ENCODE measurements at places on chromosomes 7 and 10. TPM values are rescaled to one million over a fixed set of nuclear protein-coding genes. Genes with fewer than 3 reads are reported as not detected.

GRCh38 chr10:17649836-17650235 is 5.9 kb downstream of the STAM start:
- no peak for DNase-seq
- no peak overlapping the region for H3K27ac ChIP-seq
- no peaks in the 10 kb centered on the region for H3K27me3 ChIP-seq

- H3K4me3 ChIP-seq, result no peak overlapping the region
- H3K36me3 ChIP-seq, result no peaks in the 10 kb centered on the region
- peak overlapping the region; percentile 93 for H3K27ac ChIP-seq
- H3K27me3 ChIP-seq, result no peaks in the 10 kb centered on the region
- no peak for DNase-seq
Measured at GRCh38 chr7:64999165-65000004, 7.1 kb downstream of the ERV3-1 start.

CLDN4 gene
- 3.8 TPM for total RNA-seq

GRCh38 chr10:1638889-1639419 is 98.4 kb downstream of the ADARB2 start:
- no peaks in the 10 kb centered on the region for H3K4me1 ChIP-seq
- no peak for DNase-seq
- no peak overlapping the region for H3K27ac ChIP-seq
- H3K4me3 ChIP-seq, result no peak overlapping the region
- H3K27me3 ChIP-seq, result peaks cover 8% of the 10 kb centered on the region

- H3K27me3 ChIP-seq, result no peaks in the 10 kb centered on the region
- no peaks in the 10 kb centered on the region for H3K4me1 ChIP-seq
- DNase-seq, result no peak
- H3K27ac ChIP-seq, result no peak overlapping the region
- H3K4me3 ChIP-seq, result no peak overlapping the region
- H3K36me3 ChIP-seq, result no peaks in the 10 kb centered on the region
Measured at GRCh38 chr10:132328738-132329137, 3.3 kb upstream of the LRRC27 start.

DNA sequence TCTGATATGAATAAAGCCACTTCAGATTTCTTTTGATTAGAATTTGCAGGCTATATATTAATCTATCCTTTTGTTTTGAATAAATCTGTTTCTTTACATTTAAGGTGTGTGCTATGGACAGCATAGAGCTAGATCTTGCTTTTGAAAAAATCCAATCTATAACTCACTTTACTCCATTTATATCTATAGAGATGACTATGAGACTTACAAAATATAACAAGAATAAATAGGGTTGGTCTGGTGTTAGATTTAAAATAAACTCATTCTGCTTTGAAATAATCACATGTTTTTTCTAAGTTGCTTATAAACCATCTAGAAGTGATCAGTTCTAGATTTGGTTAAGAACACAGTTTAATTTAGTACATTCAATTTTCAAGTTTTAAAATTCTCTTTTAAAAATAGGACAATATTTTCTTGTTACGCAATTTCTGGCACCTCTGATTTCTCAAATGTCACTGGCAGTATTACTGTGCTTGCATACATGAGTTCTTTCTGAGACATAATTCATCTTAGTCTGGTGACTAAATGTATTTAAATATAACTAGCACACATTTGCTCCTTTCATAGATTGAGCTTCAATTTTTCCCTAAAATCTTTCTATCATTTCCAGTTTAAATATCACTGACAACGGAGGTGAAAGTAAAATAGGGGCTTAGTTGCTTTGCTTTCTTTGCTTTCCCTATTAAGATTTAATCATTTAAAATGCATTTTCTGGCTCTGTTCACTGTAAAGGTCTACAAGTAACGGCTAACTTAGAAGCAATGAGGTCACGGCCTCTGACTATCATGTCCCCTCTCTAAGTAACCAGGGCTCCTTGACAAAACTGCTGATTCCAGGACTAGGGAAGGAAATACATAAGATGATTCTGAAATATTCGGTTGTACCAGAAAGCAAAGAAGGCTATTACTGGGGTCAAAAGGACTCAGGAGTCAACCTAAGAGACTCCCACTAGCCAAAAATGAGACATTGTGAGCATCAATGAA is 89.3 kb downstream of the ICA1 start:
- H3K36me3 ChIP-seq, result no peaks in the 10 kb centered on the region
- H3K27me3 ChIP-seq, result no peaks in the 10 kb centered on the region
- no peak for DNase-seq
- H3K4me1 ChIP-seq, result no peaks in the 10 kb centered on the region

SHH gene
- total RNA-seq, result not detected

- H3K36me3 ChIP-seq, result no peaks in the 10 kb centered on the region
- no peak for DNase-seq
- no peak overlapping the region for H3K27ac ChIP-seq
- no peaks in the 10 kb centered on the region for H3K27me3 ChIP-seq
- H3K4me1 ChIP-seq, result no peaks in the 10 kb centered on the region
- H3K4me3 ChIP-seq, result no peak overlapping the region
Measured at GRCh38 chr10:8978100-8978499, 923.6 kb downstream of the GATA3 start.

HOXA3 gene
- total RNA-seq, result 4.5 TPM

ACSM6 gene
- 0.66 TPM for total RNA-seq

DNA sequence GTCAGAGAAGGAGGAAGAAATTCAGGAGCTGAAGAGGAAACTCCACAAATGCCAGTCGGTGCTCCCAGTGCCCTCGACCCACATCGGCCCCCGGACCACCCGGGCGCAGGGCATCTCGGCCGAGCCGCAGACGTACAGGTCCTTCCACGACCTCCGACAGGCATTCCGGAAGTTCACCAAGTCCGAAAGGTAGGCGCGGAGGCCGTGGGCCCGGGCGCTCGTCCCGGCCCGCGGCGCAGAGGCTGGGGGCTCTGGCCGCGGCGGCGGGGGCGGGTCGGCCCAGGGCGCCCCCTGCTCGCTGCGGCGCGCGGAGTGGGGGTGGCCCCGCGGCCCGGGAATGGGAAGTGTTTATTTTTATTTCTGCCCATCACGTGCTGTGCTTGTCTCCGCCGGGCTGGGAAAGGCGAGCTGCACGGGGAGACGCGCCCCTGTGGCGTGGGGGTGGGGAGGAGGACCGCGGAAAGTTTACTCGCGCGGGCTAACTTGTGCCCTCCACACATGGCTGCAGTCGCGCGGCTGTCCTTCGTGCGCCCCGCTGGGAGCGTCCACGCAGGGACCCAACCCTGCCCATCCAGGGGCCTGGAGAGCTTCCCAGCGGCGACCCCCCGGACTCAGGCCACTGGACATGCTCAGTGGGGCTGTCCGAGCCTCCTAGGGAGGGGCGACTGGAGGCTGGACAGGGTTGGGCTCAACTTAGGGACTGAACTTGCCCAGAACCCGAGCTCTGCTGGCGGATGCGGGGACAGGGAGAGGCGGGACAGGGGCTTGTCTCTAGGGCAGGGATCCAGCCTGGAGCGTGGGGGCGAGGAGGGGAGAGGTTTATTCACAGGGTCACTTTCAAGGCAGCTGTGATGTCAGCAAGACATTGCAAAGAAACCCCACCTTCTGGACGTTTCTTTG is 82.6 kb upstream of the PRKG1 start:
- H3K27me3 ChIP-seq, result no peaks in the 10 kb centered on the region
- H3K4me3 ChIP-seq, result peak overlapping the region; percentile 63
- H3K4me1 ChIP-seq, result no peaks in the 10 kb centered on the region

- DNase-seq, result no peak
- no peaks in the 10 kb centered on the region for H3K4me1 ChIP-seq
- no peak overlapping the region for H3K4me3 ChIP-seq
- H3K27ac ChIP-seq, result peak overlapping the region; percentile 65
Measured at GRCh38 chr10:3825244-3825643, 40.2 kb upstream of the KLF6 start.

DNA sequence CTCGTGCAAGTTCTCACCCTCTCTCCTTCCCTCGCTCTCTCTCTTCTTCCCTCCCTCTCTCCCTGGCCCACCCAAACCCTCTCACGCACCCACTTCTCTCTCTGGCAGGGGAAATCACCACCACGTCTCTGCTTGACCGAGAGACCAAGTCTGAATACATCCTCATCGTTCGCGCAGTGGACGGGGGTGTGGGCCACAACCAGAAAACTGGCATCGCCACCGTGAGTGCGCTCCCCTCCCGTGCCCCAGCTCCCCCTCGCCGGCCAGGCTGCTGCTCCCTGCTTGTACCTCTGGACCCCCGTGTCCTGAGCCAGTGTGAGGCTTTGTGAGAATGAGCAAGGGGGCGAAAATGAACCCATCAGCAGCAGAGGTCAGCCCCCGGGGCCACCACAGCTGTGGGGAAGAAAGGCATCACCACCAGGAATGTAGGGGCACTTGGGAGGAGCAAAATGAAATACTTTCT is 25.5 kb downstream of the C10orf105 start:
- no peaks in the 10 kb centered on the region for H3K36me3 ChIP-seq
- no peak overlapping the region for H3K4me3 ChIP-seq
- no peaks in the 10 kb centered on the region for H3K27me3 ChIP-seq
- H3K27ac ChIP-seq, result peak overlapping the region; percentile 10
- no peak for DNase-seq

DNA sequence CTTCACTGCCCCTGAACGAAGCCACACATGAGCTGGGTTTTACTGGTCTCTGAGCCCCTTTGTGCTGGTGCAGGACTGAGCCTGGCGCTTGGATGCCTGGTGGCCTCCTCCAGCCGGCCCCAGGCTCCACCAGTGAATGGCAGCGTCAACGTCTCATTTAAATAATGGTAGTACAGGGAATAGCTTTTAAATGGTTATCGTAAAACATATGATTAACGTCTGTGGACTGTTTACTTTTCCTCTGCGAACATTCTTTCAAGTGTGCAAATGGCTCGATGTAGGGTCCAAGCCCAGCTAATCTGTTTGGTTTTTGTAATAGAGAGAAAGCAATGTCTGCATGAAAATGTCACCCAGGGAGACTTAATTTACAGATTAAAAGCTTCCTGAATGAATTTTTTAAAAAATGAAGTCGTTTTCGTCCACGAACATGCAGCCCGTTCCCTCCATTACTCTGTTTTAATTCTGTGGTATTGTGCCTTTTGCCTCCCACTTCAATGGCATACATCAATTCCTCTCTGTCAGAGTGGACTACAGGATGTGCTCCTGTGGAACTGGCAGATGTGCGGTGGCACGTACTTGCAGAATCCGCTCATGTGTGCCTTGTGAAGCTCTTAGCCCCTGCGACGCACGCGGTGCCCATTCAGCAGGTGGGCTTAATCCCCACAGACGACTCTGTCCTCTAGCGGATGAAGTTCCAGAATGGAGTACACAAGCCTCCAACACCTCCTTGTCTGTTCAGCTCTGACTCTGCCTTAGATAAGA is 192.7 kb downstream of the TCF7L2 start:
- no peaks in the 10 kb centered on the region for H3K27me3 ChIP-seq
- no peak overlapping the region for H3K4me3 ChIP-seq
- no peaks in the 10 kb centered on the region for H3K4me1 ChIP-seq
- H3K27ac ChIP-seq, result no peak overlapping the region

GRCh38 chr10:61965703-61966395 is 64.3 kb downstream of the ARID5B start:
- H3K27me3 ChIP-seq, result no peaks in the 10 kb centered on the region
- no peak overlapping the region for H3K4me3 ChIP-seq
- no peak for DNase-seq
- no peaks in the 10 kb centered on the region for H3K4me1 ChIP-seq

DNA sequence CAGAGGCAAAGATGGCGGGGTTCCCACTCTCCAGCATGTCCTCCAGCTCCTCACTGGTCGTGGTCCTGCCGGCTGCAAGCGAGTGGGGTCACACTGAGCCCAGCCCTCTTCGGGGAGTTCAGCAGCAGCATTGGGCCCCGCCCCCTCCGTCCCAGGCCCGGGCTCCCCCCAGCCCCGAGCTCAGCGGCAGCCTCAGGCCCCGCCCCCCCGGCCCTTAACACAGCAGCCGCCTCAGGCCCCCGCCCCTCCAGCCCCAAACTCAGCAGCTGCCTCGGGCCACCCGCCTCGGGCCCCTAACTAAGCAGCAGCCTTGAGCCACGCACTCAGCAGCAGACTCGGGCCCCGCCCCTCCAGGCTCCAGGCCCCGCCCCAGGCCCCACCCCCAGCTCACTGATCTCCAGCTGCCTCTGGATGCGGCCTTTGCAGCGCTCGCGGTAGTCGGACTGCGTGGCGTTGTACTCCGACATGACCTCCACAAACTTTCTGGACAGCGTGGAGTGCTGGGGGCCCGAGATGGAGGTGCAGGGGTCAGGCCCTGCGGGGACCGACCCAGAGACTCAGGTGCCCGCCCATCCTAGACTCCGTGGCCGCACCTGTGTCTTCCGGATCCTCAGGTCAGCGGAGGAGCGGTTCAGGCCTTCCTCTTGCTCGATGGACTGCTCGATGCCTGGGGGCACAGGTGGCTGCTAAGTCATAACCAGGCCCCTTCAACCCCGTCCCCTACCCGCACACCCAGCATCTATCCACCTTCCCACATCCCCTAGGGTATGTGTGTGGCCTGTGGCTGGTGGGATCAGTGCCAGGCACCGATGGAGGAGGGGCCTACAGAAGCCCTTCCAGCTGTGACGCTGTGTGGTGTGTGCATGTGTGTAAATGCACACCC is 15.5 kb downstream of the STX1A start:
- no peak for DNase-seq
- H3K27me3 ChIP-seq, result no peaks in the 10 kb centered on the region
- no peaks in the 10 kb centered on the region for H3K36me3 ChIP-seq
- no peak overlapping the region for H3K4me3 ChIP-seq
- H3K4me1 ChIP-seq, result no peaks in the 10 kb centered on the region
- H3K27ac ChIP-seq, result no peak overlapping the region

GRCh38 chr10:84290235-84290634 is 38.2 kb upstream of the CCSER2 start:
- DNase-seq, result no peak
- H3K4me3 ChIP-seq, result no peak overlapping the region
- peaks cover 4% of the 10 kb centered on the region for H3K27me3 ChIP-seq
- no peaks in the 10 kb centered on the region for H3K4me1 ChIP-seq

RBP3 gene
- total RNA-seq, result not detected

- DNase-seq, result no peak
- H3K36me3 ChIP-seq, result no peaks in the 10 kb centered on the region
- no peaks in the 10 kb centered on the region for H3K27me3 ChIP-seq
- H3K27ac ChIP-seq, result peak overlapping the region; percentile 100
Measured at GRCh38 chr7:107167483-107168232, 1.1 kb upstream of the HBP1 start.

- no peak overlapping the region for H3K4me3 ChIP-seq
- no peak overlapping the region for H3K27ac ChIP-seq
- H3K4me1 ChIP-seq, result no peaks in the 10 kb centered on the region
Measured at GRCh38 chr10:11180228-11180627, 162.6 kb downstream of the CELF2 start.

GRCh38 chr10:23343591-23344240 is 881 bp downstream of the C10orf67 start:
- H3K4me3 ChIP-seq, result peak overlapping the region; percentile 38
- no peak overlapping the region for H3K27ac ChIP-seq
- peak; percentile 54 for DNase-seq
- H3K36me3 ChIP-seq, result no peaks in the 10 kb centered on the region

CBX3 gene
- total RNA-seq, result 98.3 TPM

DNA sequence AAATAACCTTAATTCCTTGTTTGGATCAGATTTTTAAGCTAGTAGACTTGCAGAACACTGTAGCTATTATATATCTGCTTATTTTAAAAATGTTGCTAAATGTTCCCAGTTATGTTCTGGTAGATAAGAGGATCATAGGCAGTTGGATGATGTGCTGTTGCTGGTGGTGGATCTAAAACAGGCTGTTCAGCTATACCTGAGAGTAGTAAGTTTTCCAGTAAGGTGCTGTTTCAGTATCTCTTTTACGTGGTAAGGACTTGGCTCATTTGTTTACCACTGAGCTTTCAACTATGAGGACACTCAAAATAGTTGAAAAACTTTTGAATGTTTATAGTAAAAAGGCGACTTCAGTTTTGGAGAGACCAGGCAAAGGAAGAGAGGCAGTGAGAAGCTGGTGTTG is 180.9 kb downstream of the CDK14 start:
- H3K27me3 ChIP-seq, result no peaks in the 10 kb centered on the region
- no peak overlapping the region for H3K27ac ChIP-seq
- no peak for DNase-seq
- H3K4me1 ChIP-seq, result no peaks in the 10 kb centered on the region
